Hematopoietic multipotent progenitor cell treated with erythropoietin and hydrocortisone succinate and interleukin-3 and kit ligand, for 17 days (in vitro differentiated cells): ENCODE measurements at places on chromosomes 6 and 20.

DNA sequence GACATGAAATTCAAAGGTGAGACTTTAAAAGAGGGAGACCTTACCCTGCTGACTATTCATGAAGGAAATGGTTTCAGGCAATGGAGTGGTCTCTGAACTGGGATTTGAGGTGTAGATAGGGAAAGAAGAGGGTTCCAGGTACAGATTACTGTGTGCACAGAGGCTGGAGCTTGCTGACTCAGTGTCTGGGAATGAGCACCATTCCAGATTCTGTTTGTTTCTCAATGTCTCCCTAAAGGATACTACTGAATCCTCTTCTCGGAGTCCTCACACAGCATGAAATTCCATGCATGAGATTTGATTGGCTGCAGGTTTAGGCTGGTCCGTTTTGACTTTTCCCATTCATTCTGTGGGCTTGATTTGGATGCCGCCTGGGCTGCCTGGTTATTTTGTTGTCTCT lies 49.0 kb downstream of the PPP1R14C start:
- no peak for DNase-seq

- no peak for DNase-seq
Measured at GRCh38 chr6:159887761-159888160, 3.0 kb upstream of the MAS1 start.

DNA sequence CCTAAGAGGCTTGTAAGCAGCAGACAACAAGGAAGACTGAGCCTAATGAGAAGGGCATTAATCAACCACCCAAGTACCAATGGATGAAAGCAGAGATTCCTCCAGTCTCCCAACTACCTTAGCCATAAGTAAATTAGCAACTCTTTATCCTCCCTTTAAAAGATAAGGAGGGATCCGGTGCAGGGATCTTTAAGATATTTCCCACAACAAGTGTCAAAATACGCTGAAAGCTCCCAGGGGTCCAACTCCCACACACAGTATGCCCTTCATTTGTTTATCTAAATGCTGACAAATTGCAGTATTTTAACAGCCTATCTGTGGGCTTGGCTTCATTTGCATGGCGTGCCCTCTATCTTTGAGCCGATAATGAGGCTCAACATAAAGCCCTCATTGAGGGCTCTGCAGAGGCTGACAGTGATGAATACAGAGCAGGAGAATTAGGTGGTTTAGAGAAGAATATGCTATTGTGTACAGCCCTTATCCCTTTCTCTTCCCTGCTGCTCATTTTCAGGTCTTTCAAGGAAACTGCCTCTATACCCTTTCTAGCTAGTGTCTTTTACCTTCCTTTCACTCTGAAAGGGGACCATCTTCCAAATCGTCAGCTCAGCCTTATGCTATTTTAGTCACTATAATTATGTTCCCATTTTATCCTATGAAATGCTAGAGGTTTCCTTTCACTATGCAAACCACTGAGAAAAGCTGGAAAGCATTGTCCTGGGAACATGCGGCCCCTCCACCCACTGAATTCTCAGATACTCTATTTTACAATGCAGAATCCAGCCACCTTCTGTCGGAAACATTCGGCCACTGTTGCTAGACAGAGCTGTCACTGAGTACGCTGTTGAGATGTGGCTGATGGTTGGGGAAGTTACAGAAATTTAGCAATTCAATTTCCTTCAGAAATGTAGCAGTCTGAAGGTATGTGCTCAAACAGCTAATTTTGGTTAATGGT lies 575.2 kb upstream of the JAG1 start:
- no peak for DNase-seq

- no peak for DNase-seq
Measured at GRCh38 chr6:166969390-166970002, 13.1 kb upstream of the RNASET2 start.

GRCh38 chr20:6886065-6886729 lies 118.7 kb downstream of the BMP2 start:
- no peak for DNase-seq

GRCh38 chr20:46749147-46749546 lies 39.7 kb downstream of the SLC2A10 start:
- DNase-seq, result no peak

- no peak for DNase-seq
Measured at GRCh38 chr6:40740518-40740917, 153.4 kb upstream of the LRFN2 start.

DNA sequence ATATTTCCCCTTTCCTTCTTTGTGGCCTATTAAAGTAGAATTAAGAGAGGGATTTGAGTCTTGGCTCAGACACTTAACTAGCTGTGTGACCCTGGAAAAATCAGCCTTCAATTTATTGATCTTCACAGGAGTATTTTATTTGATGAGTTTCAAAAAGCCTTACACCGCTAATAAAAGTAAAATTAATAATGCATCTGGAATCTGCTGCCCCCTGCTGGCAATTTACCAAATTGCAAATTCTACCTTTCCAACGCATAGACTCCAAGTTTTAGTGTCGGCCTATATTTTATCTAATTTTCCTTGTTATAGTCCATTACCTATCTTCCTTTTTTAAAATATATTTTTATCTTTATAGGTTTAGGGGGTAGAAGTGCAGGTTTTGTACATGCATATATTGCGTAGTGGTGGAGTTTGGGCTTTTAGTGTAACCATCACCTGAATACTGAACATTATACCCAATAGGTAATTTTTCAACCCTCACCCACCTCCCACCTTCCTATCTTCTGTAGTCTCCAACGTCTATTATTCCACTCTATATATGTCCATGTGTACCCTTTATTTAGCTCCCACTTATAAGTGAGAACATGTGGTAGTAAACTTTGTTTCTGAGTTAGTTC lies 46.3 kb downstream of the GOPC start:
- peak; percentile 68 for DNase-seq

- no peak for DNase-seq
Measured at GRCh38 chr20:7938058-7938457, 2.2 kb downstream of the HAO1 start.

- no peak for DNase-seq
Measured at GRCh38 chr6:125041740-125042459, 79.7 kb downstream of the RNF217 start.

DNA sequence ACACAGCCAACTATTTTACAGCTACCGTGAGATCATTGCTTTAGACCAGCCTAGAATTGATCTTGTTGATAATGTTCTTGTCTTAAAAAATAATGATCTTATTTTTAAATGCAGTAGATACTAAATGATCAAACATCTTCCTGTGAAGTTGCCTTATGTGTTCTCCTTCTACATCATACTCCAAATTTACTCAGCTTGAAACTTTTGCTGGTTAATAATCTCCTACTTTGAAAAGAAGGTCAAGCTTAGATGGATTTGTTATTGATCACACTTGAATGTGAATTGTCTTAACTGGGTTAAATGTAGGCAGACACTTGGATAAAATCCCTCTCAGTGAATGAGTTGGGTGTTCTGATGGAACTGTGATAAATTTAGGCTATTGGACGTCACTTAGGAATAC lies 91.9 kb downstream of the HAO1 start:
- DNase-seq, result no peak

DNA sequence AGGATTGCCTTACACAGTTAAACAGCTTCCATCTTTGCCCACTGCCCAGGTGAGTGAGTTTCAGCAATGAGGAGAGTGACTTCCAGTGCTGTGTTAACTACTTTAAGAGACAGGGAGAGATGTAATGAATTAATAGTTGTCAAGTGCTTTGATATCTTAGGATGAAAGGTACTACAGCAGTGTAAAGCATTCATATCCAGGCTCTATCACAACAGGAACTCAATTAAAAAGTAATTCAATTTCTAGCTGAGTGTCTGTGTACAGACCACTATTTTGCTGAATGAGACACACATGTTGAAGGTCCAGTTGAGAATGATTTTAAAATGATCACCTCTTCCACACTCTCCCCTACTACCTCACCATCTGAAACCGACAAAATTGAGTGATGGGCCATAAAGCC lies 70.7 kb upstream of the BEND3 start:
- no peak for DNase-seq

GRCh38 chr6:45922728-45923351 lies 92.8 kb downstream of the CLIC5 start:
- no peak for DNase-seq

- no peak for DNase-seq
Measured at GRCh38 chr6:39102821-39103136, 12.2 kb downstream of the SAYSD1 start.

GRCh38 chr6:51644426-51644825 lies 443.0 kb downstream of the PKHD1 start:
- no peak for DNase-seq
